Suppressor macrophage treated with lipopolysaccharide for 4 hours (primary cell): ENCODE measurements at places on chromosomes 4 and X.

- DNase-seq = no peak
These were observed 88.6 kb upstream of the DHRSX start for GRCh38 chrX:2589186-2590020.

DNA sequence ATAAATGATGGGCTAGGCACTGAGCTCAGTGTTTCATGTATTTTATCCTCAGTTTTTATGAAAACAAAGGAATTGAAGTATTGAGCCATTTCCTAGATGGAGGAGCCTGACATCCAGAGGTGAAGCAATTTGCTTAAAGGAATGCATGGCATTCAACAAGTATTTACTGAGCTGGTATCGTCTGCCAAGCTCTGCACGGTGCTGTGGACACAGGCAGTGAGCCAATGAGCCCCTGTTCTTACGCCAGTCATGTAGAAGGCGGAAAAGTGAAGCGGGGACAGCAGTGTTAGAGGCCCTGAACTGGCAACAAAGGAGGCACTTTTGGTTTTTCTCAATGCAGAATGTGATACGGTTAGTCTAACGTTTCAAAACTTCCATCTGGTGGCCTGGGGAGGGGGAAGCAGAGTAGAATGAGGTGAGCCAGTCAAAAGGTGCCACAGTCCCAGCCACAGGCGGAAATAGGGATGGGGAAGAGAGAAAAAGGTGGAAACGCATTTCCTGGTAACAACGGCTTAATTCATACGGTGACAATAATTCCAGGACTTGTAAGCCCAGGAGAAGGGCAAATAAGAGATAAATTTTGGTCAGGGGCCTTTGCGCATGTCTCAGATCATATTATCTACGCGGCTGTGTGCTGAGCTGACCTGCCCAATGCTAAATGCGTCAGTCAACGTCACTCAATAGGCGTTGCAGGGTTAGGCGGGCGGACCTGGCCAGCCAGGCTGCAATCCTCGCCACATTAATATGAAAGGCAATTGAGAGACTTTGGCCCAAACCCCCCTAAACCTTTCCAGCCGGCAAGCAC, 133.9 kb downstream of the AFAP1 start:
- no peak for DNase-seq

DNA sequence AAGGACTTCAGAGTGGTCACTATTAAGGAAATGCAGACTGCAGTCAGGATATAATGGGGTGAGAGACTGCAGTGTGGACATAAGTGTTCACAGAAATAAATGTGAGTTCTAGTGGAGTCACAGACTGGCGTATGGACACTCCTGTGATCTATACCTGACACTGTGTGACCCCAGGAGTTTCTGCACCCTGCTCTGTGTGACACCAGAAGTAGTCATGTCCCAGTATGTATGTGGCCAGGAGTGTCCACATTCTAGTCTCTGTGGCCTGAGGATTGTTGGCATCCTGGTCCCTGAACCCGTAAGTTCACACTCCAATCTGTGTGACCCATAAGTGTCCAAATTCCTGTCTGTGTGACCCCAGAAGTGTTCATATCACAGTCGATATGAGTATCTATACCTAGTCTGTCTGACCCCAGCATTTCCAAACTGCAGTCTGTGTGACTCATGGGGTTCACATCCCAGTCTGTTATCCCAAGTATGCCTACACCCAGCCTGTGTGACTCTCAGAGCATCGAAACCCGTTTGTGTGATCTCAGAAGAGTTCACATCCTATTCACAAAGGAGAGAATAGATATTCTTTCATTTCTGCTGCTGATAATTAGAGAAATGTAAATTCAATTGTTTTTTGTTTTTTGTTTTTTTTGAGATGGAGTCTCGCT, 16.3 kb downstream of the WDR13 start:
- DNase-seq = no peak

- DNase-seq = no peak
These were observed 54.1 kb upstream of the WDR17 start for GRCh38 chr4:176011529-176011928.

DNA sequence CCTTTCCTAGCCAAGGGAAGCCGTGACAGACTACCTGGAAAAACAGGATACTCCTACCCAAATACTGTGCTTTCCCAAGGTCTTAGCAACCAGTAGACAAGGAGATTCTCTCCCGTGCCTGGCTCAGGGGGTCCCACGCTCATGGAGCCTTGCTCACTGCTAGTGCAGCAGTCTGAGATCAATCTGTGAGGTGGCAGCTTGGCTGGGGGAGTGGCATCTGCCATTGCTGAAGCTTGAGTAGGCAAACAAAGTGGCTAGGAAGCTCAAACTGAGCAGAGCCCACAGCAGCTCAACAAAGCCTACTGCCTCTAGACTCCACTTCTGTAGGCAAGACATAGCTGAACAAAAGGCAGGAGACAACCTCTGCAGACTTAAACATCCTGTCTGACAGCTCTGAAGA, 177.1 kb downstream of the PARM1 start:
- DNase-seq = no peak

- DNase-seq = no peak
These were observed 11.9 kb upstream of the ADD1 start for GRCh38 chr4:2831611-2832308.

DNA sequence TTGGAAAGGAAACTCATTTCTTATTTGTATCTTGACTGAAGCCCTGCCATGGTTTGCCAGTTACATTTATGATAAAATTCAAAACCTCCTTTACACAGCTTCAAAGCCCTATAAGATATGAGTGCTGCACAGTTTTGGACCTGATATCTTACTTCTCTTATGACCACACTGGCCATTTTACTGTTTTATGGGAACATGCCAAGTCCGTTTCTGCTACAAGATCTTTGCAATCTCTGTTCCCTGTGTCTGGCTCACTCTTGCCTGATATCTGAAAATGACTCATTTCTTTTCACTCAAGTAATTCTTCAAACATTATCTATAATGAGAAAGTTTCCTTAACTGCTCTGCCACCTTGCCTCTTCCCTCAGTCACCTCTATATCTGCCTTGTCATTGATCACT, 247.3 kb downstream of the SPOCK3 start:
- no peak for DNase-seq

GRCh38 chr4:38559374-38559773, 104.6 kb upstream of the KLF3 start:
- DNase-seq = no peak

- no peak for DNase-seq
These were observed 9.1 kb downstream of the ASMTL start for GRCh38 chrX:1443496-1444075.

DNA sequence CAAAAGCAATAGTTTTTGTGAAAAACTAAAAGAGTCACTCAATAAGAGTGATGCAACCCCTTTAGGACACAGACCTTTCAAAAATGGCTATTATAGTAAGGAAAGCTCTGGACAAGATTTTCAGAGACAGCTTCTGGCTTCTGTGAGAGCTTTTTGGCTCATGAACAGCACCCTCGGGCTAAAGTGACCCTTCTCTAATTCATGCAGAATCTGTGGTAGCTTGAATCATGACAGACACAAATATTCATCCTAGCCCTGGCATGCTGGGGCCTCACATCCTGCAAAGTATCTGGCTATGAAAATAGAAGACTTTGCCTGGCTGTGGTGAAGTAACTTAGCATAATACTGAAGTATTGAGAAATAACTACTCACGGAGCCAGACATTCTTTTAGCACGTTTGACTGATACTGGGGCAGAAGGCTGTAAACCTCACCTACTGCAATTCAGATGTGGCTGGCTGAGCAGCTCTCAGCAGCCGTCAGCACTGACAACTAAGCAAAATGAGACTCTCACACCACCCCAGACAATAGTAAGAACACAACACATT, 327.3 kb downstream of the MAPK10 start:
- no peak for DNase-seq

GRCh38 chr4:43189741-43190140, 297.2 kb downstream of the GRXCR1 start:
- no peak for DNase-seq

DNA sequence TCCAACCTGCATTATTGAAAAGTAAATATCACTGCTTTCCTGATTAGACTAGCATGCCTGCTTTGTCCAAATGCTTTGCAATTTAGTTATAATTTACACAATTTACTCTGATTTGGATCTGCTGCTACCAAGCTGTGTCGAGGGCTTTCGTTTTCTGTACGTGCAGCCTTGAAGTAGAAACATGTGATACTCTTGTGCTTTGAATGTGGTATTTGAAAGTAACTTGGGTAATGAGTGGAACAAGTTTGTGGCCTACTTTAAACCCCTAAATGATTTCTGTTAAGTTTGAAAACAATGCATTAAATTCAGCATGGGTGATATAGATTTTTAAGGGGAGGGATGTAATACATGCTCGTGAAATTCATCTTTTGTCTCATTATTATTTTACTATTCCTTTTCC, 240.7 kb downstream of the IQCM start:
- DNase-seq = no peak

DNA sequence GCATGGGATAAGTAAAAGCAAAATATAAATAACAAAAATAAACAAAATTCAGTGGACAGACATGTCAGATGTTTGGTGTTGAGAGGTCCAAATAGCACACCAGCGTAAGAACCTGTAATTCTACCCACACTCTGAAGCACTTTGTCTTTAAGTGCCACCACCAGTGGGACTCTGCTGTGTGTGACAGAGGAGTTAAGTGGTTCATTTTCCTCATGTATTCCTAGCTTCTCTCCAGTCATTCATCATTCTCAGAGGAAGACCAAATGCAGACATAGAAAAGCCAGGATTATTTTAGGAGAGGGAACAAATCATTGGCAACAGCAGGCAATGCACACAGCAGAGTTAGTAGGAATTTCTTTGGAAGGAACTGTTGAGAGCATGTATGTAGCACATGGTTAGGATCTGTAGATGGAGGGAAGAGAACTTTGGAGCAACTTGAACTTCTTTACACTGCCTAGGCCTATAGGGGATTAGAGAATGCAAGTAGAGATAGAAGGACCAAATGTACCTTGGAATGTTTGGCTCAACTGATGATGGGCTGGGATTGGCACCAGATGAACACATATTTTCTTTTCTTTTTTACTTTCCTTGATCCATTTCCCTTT, 43.0 kb upstream of the ARHGAP24 start:
- no peak for DNase-seq
